ENCODE measurements at places on chromosomes 11 and 22.

GRCh38 chr11:10856689-10857458 is 979 bp downstream of the ZBED5 start:
- DNase-seq, result no peak

DNA sequence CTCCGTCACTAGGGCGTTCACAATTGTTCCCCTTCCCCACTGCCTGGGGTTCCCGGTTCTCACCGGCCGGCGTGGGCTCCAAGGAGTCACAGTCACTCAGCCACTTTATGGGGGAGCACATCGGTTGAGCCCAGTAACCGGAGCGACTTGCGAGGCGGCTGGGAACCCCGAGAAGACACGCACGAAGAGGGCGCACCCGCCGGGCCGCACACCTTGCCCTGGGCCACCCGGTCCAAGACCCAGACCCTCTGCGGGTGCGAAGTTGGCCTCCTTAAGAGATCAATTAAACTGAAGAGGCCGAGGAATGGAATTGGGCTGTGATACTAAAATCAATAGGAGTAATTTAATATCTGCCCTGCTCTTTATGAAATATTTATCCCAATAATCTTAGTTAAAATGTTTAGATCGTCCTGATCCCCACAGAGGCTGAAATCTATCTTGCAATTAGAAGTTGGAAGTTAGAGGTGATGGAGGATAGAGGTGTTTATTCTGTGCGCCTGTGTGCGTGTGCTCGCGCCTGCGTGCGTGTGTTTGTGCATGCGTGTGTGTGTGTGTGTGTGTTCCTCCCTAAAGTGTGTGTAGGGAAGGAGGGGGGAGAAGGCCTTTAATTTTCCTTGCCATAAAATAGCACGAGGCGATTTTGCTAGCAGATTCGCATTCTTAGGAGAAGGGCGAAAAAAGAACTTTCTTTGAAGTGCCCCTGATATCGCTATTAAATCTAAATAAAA is 954 bp upstream of the MN1 start:
- no peak for DNase-seq

GRCh38 chr11:26410706-26411366 is 78.9 kb downstream of the ANO3 start:
- DNase-seq, result no peak

DNA sequence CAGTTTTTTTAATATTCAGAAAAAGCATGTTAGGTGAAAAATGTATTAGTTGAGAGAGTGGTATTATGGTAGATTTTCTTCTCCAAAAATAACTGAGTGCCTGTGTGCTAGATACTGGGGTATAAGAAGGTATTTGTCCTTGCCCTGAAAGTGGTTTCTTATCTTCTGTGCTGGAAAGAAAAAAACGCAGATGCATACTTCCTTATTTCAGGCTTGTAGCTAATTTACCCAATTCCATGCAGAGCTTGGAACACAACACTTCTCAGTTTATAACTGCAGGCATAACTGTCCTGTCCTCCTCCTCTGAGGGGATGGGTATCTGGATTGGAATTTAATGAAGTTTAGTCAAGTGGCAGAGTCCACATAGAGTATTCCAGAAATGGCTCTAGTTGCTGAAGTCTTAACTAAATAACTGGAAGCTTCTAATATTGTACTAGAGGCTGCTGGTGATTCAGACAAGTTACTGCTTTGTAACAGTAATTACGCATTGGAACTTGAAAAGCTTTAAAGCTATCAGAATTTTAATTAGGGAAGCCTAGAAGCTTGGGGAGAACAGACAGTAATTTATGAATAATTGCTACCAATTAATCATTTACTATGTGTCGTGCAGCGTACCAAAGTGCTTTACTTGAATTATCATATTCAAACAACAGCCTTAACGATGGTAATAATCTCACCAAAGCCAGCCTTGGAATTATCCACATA is 12.7 kb upstream of the C11orf91 start:
- DNase-seq, result no peak

DNA sequence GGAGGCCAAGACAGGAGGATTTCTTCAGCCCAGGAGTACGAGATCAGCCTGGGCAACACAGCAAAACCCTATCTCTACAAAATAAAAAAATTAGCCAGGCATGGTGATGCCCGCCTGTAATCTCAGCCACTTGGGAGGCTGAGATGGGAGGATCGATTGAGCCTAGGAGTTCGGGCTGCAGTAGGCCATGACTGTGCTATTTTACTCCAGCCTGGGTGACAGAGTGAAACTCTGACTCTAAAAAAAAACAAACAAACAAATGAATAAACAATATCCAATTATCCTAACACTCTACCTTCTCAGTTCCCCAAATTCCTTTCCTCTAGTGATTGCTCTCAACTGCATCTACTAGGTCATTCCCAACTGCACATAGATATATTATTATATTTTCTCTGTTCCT is 5.4 kb downstream of the NUP160 start:
- no peak for DNase-seq

DNA sequence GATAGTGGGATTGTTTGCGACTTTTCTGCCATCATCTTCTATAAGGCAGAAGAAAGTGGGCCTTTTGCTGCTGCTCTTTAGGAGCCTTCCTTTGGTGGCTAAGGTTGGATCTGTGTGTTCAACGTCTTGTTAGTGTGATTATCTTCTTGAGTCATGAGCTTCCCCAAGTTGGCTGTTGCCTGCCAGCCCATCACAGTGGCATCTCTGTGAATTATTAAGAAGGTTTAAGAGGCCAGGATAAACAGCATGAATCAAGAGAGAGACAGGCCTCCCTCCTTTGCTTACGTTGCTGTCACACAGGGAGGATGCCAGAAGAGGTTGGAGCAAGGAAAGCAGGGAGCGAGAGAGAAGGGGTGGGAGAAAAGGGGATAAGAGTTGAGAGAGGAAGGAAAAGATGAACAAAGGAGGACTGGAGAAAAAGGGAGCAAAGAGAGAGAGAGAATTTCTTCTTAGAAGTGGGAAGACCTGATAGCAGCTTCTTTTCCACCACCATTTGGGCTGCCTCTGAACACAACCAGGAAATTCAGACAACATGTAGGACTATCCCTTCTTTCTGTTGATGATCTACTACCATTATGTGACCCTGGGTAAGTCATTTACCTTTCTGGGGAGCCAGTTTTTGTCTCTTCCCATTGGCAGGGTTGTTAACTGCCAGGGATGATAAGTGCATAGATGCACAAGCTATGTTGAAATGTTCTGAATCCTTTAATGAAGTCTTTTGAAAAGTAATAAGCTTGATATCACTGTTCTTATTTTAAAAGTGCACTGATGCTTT is 126.5 kb downstream of the NAV2 start:
- no peak for DNase-seq

GRCh38 chr22:38873469-38874411 is 1.7 kb upstream of the CBX6 start:
- no peak for DNase-seq

DNA sequence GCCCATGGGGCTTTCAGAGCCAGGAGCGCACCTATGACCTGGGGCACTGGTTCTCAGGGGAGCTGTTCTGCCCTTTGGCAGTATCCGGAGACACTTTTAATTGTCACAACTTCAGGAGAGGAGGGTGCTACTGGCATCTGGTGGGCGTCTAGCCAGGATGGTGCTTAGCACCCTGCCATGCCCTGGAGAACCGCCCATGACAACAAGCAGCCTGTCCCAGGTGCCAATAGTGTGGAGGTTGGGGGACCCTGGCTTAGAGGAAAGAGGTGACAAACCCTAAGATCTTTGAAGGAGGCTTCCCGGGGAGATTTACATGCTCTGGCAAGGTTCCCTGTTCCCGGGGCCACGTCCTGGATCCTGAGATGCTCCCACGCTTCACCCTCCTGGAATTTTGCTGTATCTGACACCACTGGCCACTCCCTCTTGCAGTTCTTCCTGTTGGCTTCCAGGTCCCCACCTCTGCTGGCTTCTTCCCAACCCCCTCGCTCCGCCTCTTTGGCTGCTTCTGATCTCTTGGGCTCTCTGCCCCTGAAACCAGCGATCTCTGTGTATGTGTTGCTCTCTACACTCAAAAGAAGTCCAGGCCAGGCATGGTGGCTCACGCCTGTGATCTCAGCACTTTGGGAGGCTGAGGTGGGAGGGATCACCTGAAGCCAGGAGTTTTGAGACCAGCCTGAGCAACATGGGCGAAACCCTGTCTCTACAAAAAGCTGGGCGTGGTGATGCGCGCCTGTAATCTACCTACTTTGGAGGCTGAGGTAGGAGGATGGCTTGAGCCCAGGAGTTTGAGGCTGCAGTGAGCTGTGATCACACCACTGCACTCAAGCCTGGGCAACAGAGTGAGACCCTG is 31.1 kb downstream of the FADS3 start:
- no peak for DNase-seq

- DNase-seq, result no peak
These were observed 73.3 kb downstream of the SGSM3 start for GRCh38 chr22:40443732-40444131.

GRCh38 chr11:60455531-60456042 is at the start of gene MS4A1:
TSS of gene MS4A1 (plus strand) at chr11:60455847. CDS start at chr11:60462375, 6,528 bp downstream.
- no peak for DNase-seq

DNA sequence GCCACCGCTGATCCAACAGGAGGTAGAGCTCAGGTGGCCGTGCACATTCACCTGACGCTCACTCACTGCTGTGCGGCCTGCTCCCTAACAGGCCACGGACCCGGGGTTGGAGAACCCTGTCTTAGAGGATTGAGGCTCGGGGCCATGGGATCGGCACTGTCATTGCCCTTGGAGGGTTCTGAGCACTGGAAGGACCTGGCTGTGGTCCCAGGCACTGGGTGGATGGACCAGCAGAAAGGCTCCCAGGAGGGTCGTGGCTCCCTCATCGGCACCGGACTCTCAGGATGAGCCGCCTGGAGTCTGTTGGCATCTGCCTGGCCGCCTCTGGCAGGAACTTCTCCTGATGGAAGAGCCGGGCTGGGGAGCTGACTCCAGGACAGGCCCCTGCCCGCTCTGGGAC is 6.5 kb downstream of the KCNQ1 start:
- no peak for DNase-seq
